ENCODE measurements at places on chromosomes 6 and 20. TPM values are rescaled to one million over a fixed set of nuclear protein-coding genes. Genes with fewer than 3 reads are reported as not detected.

Gene RIPK1
- total RNA-seq: 35.8 TPM

Gene SEL1L2
- not detected for total RNA-seq

Gene TINAG
- total RNA-seq: not detected

Gene EDEM2
- 28.3 TPM for total RNA-seq

Gene MEI4
- total RNA-seq: not detected

Gene FOXF2
- total RNA-seq: not detected

Gene MYT1
- total RNA-seq: not detected

Gene VSX1
- not detected for total RNA-seq

Gene KIF6
- 0.10 TPM for total RNA-seq

Gene C20orf202
- not detected for total RNA-seq

Gene COMMD7
- 67.9 TPM for total RNA-seq

Gene PDYN
- not detected for total RNA-seq

Gene CLPSL1
- not detected for total RNA-seq

Gene CPNE5
- total RNA-seq: 2.7 TPM

Gene OR2B6
- not detected for total RNA-seq

Gene NRSN2
- 1.5 TPM for total RNA-seq

Gene SIM1
- 0.22 TPM for total RNA-seq

Gene ZKSCAN3
- 5.0 TPM for total RNA-seq

Gene DSP
- not detected for total RNA-seq

Gene GPR63
- 2.9 TPM for total RNA-seq

Gene MEP1A
- not detected for total RNA-seq

Gene SLC44A4
- 0.34 TPM for total RNA-seq

Gene FANCE
- 12.0 TPM for total RNA-seq

Gene TCP11
- not detected for total RNA-seq

Gene BIRC7
- not detected for total RNA-seq

Gene HTR1B
- not detected for total RNA-seq

Gene FOXC1
- 0.07 TPM for total RNA-seq

Gene LPIN3
- 2.0 TPM for total RNA-seq

Gene C20orf141
- total RNA-seq: not detected

Data from T-helper 1 cell treated with Interleukin-12 subunit alpha and Interleukin-12 subunit beta and Interleukin-4 antibody, amounts not matched to agents 30 ng/mL and 1 ng/mL, for 36 hours (primary cell).